Suppressor macrophage treated with lipopolysaccharide for 1 hour (primary cell): ENCODE measurements at places on chromosomes 16 and 17.

DNA sequence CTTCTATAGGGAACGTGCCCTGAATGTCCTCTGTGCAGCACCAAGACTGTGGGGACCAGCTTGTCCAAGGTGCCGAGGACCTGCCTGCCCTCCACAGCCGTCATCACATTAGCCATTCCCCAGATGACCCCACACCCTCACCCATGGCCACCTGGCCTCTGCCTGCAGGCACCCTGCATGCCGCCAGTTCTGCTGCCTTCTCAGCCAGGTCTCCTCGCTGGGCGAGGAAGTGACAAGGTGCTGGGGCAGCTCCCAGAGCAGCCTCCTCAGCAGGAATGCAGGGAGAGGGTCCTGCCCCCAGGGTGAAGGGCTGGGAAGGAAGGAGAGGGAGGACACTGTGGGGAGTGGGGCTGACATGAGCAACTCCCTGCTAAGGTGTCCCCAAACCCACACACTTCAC lies 18.6 kb upstream of the C16orf78 start:
- no peak for DNase-seq

- no peak for DNase-seq
Observed at GRCh38 chr17:5468075-5468473, 708 bp downstream of the DHX33 start.

- DNase-seq, result peak; percentile 85
Observed at GRCh38 chr17:42985225-42985624, 4.9 kb downstream of the RUNDC1 start.

- DNase-seq, result peak; percentile 62
Observed at GRCh38 chr17:16287563-16288027, 65.7 kb downstream of the CENPV start.

- DNase-seq, result no peak
Observed at GRCh38 chr17:66840061-66840460, 5.1 kb downstream of the CACNG5 start.

DNA sequence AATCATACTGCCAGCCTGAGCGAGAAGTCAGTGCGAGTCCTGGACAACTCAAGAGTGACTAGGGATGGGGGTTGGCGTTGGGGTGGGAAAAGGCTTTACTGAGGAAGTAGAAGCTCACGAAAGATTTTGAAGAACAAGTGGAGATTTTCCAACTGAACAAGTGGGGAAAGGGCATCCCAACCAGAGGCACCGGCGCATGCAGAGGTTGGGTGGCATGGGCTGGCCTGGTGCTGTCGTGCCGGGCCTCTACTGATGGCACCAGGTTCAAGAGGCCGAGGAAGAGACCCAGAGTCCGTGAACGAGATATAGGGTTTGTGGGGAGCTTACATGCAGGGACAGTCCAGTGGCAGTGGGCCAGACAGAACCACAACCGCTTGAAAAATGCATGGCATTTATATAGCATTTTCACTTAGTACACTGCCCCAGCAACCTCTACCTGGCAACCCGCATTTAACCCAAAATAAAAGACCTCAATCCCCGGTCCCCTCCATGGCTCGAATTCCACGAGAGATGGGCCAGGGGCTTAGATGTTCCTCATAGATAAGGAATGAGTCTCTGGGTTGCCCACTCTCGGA lies 7.7 kb upstream of the ITGA3 start:
- DNase-seq, result no peak

DNA sequence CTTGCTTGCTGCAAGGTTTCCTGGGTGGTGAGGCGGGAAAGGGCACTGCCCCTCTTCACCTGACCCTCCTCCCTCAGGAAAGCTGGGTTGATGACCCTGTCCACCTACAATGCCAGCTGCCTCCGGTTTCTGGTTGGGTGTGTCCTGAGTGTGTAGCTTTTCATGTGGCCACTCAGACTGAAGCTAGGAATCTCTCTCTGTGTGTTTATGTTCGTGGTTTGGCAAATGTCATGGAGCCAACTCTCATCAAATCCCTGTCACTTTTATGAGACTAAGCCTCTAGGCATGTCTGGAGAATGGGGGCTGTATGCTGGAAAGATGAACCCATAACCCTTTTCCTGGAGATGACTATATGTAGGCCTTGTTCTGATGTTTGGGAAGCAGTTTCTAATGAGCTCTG lies 17.1 kb downstream of the PLEKHG4 start:
- no peak for DNase-seq

DNA sequence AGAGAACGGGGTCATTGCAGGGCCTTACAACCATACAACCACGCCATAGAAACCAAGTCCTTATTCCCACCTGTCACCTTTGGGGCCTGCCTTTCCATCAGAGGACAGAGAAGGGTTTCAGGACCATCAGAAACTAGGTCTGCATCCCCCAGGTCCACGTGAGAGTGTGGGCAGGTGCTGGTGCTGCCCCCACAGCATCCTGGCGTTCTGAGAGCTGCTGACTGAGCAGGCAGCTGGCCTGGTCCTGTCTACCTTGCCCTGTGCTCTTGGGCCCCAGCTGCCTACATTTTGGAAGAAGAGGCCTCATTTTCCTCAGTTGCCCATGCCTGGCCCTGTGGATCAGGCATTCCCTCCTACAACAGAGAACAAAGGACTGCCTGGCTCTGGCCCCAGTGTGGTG lies 21.6 kb downstream of the ZNF276 start:
- no peak for DNase-seq

- DNase-seq, result no peak
Observed at GRCh38 chr17:39973496-39973895, 7.1 kb upstream of the PSMD3 start.

DNA sequence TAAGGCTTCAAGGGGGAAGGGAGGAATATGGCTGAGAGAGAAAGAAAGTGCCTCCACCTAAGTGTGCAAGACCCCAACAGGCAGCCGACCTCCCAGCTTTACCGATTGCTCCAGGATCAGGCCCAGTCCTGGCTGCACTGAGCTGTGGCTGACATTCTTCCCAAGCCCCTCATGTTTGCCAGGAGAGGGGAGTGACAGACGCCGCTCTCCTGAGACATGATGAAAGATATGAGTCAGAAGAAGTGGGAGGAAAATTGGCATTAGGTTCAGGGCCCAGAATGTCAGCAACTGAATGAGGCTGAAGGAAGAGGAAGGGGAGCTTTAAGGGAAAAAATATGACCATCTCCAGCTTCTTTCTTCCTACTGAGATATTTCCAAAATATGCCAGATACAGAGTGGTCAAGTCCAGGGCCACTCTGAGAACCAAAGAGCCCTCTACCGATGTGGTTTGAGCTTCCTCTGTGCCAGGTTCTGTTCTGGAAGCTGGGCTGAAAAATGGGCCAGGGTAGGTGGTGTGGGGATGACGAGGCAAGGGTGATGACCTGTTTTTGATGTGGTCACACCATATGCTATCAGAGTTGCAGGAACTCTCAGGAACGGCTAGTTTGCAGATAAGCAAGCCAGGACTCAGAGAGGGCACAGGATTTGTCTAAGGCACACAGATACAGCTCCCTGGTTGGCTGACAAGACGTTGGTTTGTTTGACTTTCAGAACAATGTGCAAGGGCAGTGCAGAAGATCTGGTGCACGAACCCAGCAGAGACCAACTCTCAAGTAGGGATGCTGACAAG lies 176.7 kb downstream of the SOX9 start:
- no peak for DNase-seq

DNA sequence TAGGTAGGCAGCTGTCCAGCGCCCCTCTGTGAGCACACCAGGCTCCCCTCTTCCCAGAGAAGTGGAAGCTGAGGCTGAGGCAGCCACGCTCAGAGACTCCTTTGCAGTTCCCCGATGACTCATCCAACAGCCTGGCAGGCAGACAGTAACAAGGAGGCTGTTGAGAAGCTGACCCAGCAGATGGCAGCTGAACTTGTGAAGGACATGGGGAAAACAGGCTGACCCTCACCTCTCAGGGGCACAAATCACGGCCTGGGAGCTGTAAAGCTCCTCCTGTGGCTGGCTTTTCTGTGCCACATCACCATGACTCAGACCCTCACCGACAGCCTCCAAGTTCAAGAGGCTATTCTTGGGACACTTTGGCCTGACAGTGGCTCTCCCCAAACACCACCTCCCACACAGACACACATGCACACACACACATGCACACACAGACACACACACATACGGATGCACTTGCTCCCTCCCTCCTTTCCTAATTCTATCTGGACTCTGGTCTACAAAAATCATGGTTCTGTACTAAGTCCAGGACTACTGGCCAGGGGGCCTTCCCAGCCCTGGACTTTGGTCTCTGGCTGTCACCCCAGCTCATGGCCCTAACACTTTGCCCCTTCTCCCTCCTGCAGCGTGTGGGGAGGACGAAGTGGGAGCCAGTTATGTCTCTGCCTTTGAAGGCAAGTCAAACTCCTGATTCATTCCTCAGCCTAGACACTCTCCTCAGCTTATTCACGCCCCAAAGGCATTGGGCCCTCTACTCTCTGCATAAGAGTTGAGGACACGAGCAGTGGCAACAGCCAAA lies 23.2 kb downstream of the MAP3K14 start:
- DNase-seq, result peak; percentile 90

DNA sequence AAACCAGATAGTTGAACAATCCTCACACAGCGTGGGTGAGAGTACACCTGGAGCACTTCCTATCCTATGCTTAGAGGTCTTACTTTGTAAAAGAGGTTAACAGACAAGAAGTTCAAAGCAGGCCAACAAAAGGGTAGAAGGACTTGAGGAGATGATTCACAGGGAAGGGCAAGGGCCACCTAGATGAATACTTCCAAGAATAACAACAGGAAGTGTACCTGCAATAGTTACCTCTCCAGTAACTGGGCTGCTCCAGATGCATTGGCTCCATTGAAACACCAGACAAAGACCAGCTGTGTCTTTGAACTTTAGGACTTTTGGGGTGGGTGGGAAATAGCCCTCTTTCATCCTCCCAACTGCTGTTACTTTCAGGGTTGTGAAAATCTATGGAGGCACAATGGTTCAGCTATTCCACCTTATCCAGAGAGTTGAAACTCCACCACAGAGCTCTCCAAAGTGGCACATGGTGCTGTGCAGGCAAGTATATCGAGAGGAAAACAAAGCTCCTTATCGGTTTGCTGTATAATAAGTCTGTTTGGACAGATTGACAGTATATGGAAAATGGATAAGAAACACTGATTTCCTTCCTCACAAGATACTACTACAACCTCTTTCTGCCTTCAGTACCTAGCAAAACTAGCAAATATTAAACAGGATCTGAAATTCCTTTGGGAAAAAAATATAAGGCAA lies 22.7 kb downstream of the RNF43 start:
- no peak for DNase-seq

- peak; percentile 62 for DNase-seq
Observed at GRCh38 chr16:80824623-80825364, 20.4 kb upstream of the CDYL2 start.
